ENCODE measurements at places on chromosomes 1 and 21.
A peak's percentile ranks its signal among the peaks of the same experiment; 100 is the strongest.

DNA sequence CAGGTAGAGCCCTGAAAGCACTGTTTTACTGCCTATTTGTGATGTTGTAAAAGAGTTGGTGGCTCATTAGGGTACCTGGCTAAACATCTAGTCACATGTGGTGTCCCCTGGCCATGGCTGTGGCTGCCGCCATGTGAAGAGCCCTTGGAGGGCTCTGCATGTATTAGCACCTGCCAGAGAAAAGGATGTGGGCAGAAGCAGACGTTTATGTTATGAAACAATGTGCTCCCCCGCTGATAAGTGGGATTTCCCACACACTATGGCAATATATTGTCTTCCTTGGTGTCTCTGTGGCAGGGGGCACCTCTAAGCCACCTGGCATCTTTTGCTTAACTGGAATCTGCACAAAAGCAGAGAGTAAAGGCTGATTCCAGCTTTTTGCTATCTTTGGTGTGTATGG is 9.6 kb downstream of the TENT5C start:
- no peak for DNase-seq

DNA sequence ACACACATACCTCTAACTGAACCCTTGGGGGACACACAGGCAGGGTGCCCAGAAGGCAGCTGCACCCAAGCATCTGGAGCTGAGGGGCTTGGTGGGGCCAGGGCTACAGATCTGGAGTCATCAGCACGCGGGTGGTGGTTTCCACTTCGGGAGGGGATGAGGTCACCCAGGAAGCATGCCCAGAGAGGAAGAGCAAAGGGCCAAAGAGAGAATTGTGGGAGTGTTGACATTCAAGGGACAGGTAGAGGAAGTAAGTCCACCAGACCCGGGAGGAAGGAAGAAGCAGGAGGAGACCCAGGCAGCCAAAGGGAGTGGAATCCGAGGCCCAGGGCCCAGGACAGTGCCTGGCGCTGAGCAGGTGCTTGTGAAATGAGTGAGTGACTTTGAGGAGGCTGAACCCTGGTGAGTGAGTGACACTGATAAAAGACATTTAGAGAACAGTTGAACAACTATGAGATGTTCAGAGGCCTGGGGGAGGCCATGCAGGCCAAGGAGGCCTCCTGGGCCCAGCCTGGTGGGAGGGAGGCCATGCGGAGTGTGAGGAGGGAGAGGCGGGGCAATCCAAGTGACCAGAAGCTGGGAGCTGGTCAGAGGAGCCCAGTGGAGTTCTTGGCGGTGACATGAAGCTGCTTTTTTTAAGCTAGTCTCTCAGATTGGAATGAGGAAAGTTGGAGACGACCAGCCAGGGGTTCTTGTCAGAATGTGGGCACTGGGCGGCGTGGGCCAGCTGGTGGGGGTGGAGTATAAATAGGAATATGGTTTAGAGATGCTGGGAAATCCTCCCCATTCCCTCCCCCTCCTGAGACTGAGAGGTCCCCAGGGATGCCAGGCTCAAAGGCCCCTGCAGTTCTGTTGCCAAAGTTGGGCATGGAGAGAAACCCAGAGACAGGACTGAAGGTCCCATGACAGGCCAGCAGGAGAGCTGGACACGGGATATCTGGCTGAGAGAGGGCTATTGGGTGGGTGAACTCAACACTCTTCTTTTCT is 7.9 kb downstream of the CDK18 start:
- no peak for DNase-seq

GRCh38 chr1:37868466-37868865 is 9.1 kb upstream of the MTF1 start:
- no peak for DNase-seq

GRCh38 chr1:172483448-172483847 is 39.6 kb upstream of the PIGC start:
- no peak for DNase-seq

- no peak for DNase-seq
Observed at GRCh38 chr1:3776231-3776961, 3.8 kb downstream of the SMIM1 start.

- no peak for DNase-seq
Observed at GRCh38 chr1:220032911-220033310, 13.4 kb downstream of the EPRS1 start.

GRCh38 chr1:34889705-34890104 is 30.2 kb upstream of the SMIM12 start:
- no peak for DNase-seq

- no peak for DNase-seq
Observed at GRCh38 chr1:165063181-165063965, 293.1 kb downstream of the LMX1A start.

- no peak for DNase-seq
Observed at GRCh38 chr1:179952186-179952585, 2.4 kb upstream of the CEP350 start.

DNA sequence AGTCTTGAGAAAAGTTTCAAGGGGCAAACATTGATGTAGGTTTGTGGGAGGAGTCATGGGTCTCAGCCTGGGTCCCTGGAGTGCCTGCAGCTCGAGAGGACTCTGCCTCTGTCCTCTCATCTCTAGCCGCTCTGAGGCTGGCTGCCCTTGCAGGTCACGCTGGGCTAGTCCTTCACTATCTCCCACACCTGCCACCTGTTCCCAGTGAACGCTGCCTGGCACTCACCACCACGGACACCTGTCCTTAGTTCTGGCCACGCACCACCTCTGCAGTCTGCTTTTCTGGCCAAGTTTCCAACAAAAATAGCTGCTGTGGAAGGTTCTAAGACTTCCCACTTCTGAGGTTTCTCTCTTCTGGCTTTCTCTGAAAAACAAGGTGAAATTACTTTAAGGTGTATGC is 52.5 kb downstream of the SH3BGR start:
- DNase-seq: no peak

- DNase-seq: no peak
Observed at GRCh38 chr21:46171585-46171984, 12.7 kb downstream of the SPATC1L start.

DNA sequence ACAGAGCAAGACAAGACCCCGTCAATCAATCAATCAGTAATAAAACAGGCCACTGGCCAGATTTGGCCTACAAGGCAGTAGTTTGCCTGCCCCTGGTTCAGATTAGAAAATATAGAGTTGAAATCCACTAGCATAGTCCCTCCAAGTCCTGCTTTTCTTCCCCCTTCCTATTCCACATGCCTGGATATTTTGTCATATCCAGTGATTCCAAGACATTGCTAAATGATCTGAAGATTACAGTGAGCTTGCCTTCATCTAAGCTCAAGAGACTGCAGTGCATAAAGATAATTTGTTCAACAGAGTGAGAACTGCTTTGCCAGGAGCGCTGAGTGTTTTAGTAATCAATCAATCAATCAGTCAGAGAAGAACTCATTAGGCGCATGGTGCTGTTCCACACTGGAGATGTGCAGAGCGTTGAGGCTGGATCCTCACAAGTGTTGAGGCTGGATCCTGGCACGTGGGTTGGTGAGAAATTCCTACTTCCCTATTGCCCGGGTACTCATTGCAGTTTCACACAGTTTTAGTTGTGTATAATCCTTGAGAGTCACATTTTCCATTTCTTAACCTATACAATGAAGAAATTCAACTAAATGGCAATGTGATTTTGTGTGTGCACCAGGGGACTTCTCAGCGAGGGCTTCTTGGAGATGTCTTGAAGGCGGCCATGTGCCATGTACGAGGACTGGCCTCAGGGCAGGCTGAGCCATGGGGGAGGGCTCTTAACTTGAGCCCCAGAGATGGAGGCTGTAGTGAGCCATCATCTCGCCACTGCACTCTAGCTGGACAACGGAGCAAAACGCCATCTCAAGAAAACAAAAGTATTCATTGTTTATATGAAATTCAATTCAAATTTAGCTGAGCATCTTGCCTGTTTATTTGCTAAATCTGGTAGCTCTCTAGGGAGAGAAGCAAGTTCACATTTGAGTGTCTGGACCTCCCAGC is 76.3 kb downstream of the TOMM20 start:
- no peak for DNase-seq

- DNase-seq: no peak
Observed at GRCh38 chr1:88302843-88303486, 381.1 kb upstream of the PKN2 start.

DNA sequence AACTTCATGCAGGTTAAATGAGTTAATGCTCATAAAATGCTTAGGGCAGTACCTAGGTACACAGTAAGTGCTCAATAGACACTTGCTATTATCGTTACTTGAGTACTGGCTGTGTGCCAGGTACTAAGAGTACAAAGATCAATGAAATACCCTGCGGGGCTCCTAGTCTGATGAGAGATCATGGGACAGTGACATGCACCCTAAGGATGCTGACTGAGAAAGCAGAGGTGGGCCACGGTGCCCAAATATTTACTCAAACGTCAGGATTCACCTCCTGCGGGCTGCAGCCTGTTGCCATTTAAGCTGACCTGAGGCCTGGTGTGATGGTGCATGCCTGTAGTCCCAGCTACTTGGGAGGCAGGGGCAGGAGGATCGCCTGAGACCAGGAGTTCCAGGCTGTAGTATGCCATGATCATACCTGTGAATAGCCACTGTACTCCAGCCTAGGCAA is 19.8 kb upstream of the LUZP1 start:
- no peak for DNase-seq

GRCh38 chr1:200351826-200352549 is 57.8 kb downstream of the ZNF281 start:
- DNase-seq: no peak

DNA sequence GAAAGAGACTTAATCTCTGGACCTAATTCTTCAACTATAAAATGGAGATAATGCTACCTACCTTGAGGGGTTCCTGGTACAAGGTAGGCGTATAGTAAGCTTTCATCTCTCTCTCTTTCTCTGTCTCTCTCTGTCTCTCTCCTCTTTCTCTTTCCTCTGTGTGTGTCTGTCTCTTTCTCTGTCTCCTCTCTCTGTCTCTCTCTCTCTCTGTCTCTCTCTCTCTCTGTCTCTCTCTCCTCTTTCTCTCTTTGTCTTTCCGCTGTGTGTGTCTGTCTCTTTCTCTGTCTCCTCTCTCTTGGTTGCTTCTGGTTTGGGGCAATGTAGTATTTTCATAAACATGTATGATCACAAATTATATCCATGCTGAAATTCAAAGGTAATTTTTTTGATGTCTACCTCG is 76.1 kb upstream of the UBE2U start:
- DNase-seq: no peak

GRCh38 chr1:28195780-28196179 is 19.3 kb upstream of the PTAFR start:
- DNase-seq: no peak

DNA sequence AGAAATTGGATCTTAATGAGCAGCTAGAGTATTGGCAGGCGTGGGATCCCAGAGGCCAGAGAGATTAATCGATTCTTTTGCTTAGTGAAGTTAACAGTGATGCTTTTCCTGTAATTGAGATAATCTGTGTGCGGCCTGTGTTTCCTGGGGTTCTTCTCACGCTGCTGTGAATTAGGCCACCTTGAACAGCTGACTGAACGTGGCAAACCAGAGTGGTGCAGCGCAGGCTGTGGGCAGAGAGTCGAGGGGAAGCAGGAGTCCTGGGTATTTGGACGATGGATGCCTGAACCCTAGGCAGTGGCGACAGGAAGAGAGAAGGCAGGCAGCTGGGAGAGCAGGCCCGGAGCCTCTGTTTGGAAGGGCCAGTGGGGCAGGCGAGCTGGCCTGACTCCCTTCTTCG is 51.7 kb downstream of the RYR2 start:
- no peak for DNase-seq

DNA sequence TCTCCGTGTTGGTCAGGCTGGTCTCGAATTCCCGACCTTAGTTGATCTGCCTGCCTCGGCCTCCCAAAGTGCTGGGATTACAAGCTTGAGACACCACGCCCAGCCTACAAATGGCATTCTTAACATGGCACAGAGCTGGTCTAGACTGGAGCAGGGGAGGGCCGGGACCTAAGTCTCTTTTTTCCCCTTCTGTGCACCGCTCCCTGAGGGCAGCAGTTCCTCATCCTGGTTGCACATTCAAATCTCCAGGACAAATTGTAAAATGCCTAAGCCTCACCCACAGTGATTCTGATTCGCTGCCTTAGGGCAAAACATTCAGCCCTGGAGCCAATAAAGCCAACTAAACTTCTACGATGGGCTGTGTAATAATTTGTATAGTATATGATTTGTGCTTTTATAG is 10.1 kb upstream of the AVPR1B start:
- no peak for DNase-seq

DNA sequence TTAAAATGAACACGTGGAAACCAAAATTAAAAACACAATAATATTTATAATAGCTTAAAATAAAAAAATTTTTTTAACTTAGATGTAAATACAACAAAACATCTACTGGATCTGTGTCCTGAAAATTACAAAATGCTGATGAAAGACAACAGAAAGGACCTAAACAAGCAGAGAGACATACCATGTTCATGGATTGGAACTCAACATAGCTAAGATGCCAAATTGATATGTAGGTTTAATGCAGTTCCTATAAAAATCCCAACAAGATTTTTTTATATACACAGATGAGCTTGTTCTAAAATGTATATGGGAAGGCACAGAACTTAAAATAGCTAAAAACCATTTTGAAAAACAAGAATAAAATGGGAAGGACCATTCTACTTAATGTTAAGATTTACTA is 81.4 kb downstream of the TRIM11 start:
- no peak for DNase-seq

GRCh38 chr1:159532922-159533321 is 2.9 kb downstream of the OR10J5 start:
- no peak for DNase-seq

- DNase-seq: peak; percentile 19
Observed at GRCh38 chr1:53327182-53327913, 522 bp downstream of the LRP8 start.

GRCh38 chr1:109138358-109138757 is 24.4 kb downstream of the ELAPOR1 start:
- DNase-seq: no peak

- no peak for DNase-seq
Observed at GRCh38 chr1:19620786-19621185, 23.3 kb upstream of the NBL1 start.

DNA sequence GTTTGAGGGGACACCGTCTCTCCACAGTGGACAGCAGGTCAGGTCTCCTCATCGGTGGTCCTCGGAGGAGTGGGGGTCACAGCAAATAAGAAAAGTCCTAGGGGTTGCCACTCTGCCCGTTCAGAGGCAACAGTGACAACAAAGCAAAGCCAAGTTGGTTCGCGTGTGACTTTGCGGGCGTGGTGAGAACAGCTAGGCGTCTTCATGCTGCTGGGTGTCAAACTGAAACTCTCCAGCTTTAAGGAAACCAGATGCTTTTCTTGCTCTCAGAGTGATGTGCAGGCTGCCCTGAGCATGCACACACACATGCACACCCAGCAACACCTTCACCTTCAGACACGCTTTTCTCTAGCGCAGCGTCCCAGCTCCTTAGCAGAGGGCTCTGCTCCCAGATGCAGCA is 70.1 kb upstream of the ARHGEF16 start:
- DNase-seq: no peak

DNA sequence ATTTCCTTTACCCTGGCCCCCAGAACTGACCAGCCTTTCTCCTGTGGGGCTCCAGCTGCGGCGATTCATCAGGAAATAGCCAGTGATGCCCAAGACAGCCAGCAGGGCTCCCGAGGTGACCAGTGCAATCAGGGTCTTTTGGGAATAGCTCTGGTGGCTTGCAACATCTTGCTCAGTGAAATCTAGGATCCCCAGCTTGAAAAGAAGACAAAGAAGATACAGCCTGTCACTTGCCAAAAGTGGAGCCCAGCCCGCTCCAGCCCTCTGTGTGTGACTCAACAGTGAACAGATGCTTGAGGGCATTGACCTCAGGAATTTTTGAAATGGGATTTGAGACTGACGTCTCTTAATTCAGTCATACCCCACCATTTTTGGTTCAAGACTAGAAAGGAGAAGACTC is 22.3 kb downstream of the CD34 start:
- no peak for DNase-seq

- DNase-seq: no peak
Observed at GRCh38 chr1:192927496-192927895, 118.7 kb downstream of the RGS2 start.

GRCh38 chr1:86748622-86749373 is 44.4 kb downstream of the SH3GLB1 start:
- DNase-seq: no peak

Data from stimulated activated CD4-positive, alpha-beta T cell treated with anti-CD3 and anti-CD28 coated beads, TNF-alpha, amount 100 ng/mL, for 48 hours (primary cell).